ENCODE measurements at places on chromosomes 7 and 10.

- DNase-seq, result no peak
Observed at GRCh38 chr7:27250557-27251070, 8.0 kb downstream of the EVX1 start.

DNA sequence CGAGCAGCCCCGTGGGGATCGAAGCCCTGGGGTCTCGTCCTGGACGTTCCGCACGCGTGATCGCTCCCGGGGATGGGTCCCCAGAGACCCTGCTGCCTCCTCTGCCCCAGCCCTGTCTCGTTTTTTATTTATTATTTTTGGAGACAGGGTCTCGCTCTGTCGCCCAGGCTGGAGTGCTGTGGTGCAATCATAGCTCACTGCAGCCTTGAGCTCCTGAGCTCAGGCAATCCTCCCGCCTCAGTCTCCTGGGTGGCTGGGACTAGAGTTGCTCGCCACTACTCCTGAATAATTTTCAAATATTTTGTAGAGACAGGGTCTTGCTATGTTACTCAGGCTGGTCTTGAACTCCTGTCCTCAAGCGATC, 319 bp upstream of the STX1A start:
- no peak for DNase-seq

DNA sequence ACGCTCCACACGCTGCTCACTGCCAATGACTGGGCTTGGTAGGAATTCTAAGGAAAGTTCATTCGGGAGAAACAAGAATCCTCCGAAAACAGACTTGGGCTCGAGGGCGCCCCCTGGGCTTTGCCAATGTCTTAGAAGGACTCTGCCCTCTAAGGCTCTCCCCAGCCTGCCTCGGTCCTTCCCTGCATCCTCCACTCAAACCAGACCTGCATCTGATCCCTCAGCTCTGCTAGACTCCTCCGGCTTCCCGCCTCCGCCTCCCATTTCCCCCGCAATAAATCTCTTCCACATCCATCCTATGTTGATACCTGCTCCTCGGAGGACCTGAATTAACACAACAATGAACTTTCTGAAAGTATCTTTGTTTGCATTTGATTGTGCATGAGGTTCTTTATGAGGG, 177.6 kb downstream of the PLPP4 start:
- DNase-seq, result no peak

- no peak for DNase-seq
Observed at GRCh38 chr10:71193516-71193915, 18.9 kb upstream of the UNC5B start.

DNA sequence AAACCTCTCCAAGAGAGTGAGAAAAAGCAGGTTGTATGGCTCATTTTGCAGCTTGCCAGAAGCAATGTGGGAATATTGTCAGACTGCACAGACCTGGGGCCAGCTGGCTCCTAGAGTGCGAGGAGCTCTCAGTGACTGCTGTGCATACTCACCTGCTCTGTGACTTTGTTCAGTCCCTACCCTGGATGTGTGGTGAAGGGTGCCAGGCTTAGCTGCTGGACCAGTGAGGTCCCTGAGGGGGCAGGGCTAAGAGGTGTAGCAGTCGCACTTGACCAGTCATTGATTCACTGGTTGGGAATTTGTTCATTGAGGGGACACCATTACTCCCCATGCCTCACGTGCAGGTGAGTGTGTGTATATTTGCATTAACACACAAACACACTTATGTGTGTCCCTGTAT, 60.1 kb downstream of the IKZF1 start:
- no peak for DNase-seq

- DNase-seq, result no peak
Observed at GRCh38 chr7:101731502-101732084, 85.8 kb upstream of the CUX1 start.

DNA sequence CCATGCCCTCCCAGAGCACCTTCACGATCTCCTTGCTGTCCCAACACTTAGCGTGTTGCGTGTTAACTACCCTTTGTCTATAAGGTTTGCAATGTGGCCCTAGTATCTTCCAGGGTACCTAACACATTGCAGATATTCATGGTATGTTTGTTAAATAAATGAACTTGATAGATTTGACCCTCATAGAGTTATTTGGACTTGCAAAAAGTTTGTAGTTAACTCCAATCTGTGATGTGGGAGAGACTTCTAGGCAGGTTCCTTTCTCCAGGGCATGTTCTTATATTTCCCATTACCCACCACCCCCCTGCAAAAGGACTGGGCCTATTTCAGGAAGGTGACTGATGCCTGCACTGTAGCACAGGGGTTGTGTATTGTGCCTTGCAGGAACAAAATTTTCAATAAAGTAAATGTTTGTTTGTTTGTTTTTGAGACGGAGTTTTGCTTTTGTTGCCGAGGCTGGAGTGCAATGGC, 612 bp downstream of the HILPDA start:
- DNase-seq, result no peak

GRCh38 chr10:13276749-13277365, 23.0 kb downstream of the PHYH start:
- no peak for DNase-seq

GRCh38 chr10:112265745-112266144, 17.5 kb upstream of the TECTB start:
- no peak for DNase-seq

DNA sequence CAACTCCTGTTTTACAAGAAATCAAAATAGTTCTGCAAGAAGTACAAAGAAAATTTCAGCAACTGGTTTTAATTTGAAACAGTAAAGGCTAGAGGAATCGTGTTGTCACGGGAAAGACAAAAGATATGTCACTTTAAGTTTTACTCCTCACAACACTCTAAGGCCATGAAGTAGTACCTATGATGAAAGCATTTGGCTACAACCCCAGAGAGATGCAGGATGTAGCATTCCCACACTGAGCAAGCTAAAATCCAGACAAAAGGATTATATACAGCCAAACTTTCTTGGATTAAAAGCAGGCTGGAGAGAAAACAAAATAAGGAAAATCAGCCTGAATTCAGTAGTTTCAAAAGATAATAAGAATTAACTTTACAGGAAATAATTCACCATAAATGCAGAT, 245.5 kb upstream of the STEAP1 start:
- no peak for DNase-seq

DNA sequence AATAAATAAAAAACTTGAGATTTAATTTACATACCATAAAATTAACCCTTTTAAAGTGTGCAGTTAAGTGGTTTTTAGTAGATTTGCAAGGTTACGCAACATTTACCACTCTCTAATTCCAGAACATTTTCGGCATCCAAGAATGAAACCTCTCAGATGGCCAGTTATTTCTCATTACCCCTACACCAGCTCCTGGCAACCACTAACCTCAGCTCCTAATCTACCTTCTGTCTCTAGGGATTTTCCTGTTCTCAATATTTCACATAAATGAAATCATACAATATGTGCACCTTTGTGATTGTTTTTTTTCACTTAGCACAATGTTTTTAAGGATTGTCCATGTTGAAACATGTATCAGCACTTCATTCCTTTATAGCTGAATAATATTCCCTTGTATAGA, 45.1 kb downstream of the INPP5F start:
- no peak for DNase-seq

DNA sequence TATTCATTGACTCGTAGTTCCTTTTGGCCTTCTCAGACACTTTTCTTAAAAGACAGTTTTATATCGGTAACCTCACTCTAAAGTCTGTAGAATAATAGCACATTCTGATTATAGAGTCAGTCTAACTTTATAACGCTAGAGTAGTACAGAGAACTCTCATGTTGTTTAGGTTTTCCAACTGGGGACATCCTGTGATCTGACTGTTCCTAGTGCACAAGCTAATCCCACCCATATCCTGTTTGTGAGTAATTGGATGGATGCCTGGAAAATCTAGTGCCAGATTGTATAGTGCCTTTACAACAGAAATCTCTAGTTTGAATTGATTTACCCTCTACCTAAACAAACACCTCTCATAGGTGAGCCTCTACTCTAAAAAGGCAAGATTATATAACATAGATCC, 107.4 kb downstream of the ZEB1 start:
- DNase-seq, result no peak

DNA sequence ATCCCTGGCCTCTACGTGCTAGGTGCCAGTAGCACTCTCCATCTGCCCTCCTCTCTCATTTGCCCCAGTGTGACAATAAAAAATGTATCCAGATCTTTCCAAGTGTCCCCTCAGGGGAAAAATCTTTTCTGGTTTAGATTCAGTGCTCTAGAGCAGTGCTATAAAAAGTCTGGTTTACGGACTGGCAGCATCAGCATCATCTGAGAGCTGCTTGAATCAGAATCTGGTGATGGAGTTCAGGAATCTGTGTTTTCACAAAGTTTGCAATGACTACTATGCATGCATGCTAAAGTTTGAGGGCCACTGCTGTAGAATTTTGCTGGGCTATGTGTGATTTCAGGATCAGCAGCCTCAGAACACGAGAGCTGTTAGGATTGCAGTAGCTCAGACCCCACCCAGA, 356.5 kb downstream of the PHF14 start:
- no peak for DNase-seq

DNA sequence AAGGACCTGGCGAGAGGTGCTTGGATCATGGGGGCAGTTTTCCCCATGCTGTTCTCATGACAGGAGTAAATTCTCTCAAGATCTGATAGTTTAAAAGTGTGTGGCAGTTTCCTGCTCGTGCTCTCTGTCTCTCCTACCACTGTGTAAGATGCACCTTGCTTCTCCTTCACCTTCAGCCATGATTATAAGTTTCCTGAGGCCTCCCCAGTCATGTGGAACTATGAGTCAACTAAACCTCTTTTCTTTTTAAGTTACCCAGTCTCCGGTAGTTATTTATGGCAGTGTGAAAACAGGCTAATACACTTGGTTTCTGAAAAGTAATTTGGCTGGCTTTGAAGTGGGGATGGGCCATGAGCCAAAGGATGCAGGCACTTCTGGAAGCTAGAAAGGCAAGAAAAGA, 268.0 kb upstream of the KAT6B start:
- no peak for DNase-seq

GRCh38 chr10:124738441-124738840, 5.7 kb downstream of the FAM53B start:
- no peak for DNase-seq

- no peak for DNase-seq
Observed at GRCh38 chr7:3937146-3937545, 636.1 kb downstream of the SDK1 start.

DNA sequence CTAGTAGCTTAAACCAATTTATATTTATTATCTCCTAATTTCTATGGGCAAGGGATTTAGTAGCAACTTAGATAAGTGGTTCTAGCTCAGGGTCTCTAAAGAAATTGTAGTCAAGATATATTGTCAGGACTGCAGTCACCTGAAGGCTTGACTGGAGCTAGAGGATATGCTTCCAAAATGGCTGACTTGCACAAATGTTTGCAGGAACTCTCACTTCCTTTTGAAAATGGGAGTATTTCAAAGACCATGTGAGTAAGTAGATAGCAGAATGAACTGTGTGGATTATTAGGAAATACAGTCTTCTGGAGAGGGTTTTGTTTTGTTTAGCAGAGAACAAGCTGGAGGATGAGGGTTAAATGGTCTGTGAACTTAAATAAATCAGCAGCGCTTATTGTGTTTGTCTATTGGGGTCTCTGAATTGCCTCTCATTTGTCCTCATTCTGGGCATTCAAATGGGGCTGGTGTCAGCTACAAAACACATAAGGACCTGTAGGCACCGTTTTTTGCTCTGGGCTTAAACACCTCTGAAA, 524.6 kb downstream of the LRMDA start:
- DNase-seq, result no peak

- DNase-seq, result no peak
Observed at GRCh38 chr10:119227825-119228224, 20.5 kb downstream of the GRK5 start.

DNA sequence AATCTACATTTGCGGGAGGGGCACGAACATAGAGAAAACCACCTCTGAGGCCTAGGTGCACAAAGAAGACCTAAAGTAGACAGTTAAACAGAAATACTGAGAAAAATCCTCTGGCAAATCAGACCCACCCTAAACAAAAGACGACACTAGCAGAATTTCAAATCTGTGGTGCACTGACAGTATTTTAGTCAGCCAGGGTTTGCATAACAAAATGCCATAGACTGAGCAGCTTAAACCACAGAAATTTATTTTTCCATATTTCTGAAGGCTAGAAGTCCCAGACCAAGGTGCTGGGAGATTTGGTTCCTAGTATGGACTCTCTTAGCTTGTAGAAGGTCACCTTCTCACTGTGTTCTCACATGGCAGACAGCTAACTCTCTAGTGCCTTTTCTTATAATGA, 26.3 kb downstream of the IPMK start:
- no peak for DNase-seq

- DNase-seq, result no peak
Observed at GRCh38 chr10:64076322-64076940, 555.2 kb downstream of the REEP3 start.

- no peak for DNase-seq
Observed at GRCh38 chr7:36748017-36748487, 23.8 kb upstream of the AOAH start.

DNA sequence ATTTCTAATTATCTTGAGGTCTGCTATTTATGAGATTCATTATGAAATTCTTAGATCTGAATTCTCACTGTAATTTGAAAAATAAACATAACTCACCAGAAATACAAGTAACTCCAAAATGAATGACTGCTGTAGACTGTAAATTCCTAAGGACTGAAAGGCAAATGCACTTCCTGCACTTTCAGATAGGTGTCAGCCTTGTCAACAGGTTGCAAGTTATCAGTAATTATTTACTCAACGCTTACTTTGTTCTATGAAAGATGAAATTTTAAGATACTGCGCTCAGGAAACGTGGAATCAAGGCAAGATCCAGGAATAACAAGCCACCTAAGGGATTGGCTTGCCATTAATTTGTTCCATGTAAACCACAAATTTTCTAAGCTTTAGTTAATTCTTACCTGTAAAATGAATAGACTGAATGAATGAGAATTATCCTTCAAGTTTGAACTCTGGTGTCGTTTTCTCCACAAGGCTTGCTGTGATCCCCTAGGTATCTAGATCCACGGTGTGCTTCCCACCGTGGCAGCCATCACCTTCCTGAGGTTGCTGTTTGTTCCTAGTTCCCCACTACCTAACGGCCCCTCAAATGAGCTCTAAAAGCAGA, 12.6 kb downstream of the DHX32 start:
- DNase-seq, result peak; percentile 3

DNA sequence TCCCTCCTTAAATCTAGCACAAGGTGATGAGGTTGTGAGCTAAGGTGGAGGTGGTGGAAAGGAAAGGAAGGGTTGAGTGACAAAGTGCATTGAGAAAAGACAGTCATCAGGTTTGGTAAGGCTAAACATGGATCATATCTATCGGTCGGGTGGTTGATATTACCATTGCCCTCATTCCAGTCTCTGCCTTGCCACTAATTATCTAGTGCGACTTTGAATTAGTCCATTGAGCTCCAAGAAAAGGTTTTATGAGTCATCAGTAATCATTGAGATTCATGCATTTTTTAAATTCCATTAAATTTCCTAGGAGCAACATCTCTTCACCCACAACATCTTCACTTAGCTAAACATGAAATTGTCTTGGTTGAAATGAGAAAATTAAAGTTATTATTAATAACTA, 68.9 kb upstream of the FRMD4A start:
- no peak for DNase-seq

All from stimulated activated CD4-positive, alpha-beta T cell treated with anti-CD3 and anti-CD28 coated beads, Interleukin-2, amount 100 ng/mL, for 48 hours (primary cell).